ENCODE measurements at places on chromosomes 12 and 14.

DNA sequence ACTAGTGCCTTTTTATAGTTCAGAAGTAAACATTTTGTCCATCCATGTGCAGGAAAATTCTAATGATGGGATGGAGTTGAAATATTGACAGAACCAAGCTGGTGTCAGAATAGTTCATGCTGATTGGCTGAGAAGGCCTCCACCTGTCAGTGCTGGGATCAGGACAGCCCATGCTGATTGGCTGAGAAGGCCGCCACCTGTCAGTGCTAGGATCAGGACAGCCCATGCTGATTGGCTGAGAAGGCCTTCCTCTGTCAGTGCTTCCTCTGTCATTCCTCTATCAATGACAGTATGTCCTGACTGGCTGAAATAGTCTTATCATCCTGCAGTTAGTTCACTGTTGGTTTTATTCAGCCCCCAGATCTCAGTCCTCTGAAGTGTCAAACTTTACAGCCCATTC lies 95.7 kb downstream of the PPP2R5C start:
- no peak for DNase-seq

GRCh38 chr12:52280796-52281560 lies 6.5 kb downstream of the KRT86 start:
- DNase-seq: no peak

DNA sequence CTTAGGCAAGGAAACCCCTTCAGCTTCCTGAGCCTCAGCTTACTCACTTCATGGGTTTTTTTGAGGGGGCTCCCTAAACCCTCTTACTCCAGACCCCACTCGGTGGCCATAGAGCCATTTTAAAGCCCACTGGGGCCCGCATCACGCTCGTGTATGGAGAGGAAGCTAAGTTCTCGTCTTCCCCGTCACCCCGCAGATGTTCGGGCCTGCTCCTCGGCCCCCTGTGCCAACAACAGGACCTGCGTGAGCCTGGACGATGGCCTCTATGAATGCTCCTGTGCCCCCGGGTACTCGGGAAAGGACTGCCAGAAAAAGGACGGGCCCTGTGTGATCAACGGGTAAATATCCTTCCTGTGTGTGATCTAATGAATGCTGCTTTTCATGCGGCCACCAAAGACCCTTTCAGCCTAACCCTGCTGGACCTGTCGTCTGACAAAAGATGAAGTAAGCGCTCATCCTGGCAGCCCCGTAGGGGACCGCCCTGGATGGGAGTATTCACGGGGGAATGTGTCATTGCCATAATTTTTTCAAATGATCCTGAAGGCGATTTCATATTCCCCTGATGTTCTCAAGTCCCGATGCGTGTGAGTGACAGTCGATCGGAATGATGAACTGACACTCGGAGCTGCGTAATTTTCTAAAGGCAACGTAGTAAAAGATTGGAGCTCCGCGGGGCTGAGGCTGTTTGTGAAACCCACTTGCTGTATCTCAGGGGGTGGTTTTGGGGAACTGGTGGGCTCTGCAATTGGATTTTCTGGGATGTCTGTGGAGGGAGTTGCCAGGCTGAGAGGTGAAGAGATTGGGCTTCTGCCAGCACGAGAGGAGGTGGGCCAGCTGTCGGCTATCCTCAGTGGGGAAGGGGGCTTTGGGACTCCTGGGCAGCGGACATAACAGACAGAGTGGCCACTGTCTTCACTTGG lies 5.4 kb downstream of the DLK1 start:
- no peak for DNase-seq

GRCh38 chr14:95233702-95234241 lies 76.4 kb upstream of the DICER1 start:
- DNase-seq: no peak

GRCh38 chr12:109719123-109720022 lies 5.7 kb downstream of the FAM222A start:
- DNase-seq: no peak

DNA sequence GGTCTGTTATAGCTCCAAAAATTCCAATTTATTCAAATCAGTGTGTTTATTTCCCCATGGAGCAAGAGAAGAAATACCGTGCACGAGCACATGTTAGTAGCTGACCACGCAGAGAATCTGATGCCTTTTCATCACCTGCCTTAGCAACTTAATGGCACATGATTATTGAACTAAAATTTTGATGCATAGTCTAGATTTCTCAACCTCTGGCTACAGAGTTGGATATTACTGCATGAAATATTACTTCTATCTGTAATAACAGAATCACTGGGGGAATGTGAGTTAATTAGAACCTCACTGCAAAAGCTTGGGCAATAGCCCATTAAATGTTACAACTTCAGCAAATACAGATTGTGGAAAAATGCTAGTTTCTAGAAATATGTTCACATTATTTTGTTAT lies 335.8 kb downstream of the FLRT2 start:
- DNase-seq: no peak

DNA sequence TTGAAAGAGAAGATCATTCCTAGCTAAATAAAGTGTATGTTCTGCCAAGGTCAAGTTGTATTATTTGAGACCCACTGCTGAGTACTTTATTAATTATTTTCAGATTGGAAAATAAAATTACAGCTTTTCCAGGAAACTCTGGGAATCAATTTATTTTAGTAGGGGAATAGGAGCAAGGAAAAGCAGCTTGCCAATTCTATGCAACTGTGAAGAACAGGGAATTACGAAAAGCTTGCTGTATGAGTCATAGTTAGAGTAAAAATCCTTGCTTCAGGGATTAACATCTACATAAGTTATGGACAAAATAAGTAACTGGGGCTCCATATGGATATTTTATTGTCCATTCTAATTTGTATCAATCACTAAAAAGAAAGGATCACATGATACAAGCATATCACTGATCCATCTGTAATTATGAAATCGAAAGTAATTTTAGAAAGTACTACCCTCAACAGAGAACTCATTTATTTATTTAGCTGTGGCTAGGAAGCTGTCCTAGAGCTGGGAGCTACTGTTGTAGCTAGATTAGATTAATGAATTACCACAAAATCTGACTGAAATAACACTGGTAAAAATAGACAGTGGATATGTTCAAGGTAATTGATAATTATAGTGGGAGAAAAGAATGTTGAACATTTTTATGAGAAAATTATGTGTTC lies 303.5 kb upstream of the NPAS3 start:
- peak; percentile 77 for DNase-seq

DNA sequence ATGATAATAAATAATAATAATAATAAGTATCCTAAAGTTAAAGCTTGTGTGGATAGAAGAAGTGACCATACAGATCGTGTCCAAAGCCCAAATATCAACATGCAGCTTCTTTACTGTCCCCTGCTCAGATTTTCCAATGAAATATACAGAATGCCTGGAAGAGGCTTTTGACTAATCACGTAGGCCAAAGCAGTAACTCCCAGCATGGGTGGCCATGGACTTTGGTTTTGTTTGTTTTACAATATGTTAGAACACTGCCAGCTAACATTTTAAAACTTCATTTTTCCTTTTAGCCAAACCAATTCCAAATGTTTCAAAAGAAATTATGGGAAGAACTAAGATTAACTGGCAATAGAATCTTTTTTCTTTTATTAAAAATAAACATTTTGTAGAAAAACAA lies 400.0 kb upstream of the FLRT2 start:
- no peak for DNase-seq

GRCh38 chr14:56098021-56098420 lies 20.2 kb upstream of the PELI2 start:
- DNase-seq: no peak

DNA sequence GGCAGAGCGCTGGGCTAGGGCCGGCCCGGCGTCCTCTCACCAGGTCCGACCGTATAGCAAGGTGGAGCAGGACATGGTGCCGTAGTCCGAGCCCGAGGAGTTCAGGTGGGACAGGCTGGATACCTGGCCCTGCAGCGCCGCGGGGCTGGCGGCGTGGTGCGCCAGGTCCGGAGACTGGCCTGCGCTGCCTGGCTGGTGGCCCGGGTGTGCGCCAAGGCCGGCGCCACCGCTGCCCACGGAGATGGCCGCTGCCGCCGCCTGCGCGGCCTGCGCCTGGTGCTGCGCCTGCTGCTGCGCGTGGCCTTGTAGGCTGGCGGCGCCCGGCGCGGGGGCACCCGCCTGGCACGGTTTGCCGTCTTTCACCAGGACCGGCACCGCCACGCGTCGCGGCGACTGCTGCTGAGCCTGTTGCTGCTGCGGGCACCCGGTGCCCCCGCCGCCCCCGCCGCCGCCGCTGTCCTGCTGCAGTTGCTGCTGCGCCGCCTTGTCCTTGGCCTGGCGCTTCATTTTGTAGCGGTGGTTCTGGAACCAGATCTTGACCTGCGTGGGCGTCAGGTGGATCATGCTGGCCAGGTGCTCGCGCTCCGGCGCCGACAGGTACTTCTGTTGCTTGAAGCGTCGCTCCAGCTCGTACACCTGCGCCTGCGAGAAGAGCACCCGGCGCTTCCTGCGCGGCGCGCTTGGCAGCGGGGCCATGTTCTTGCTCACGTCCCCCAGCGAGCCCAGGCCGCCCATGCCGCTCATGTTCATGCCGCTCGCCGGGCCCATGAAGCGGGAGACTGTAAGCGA lies 2.6 kb downstream of the NKX2-1 start:
- DNase-seq: no peak

- no peak for DNase-seq
These were observed 285.9 kb upstream of the TMPO start for GRCh38 chr12:98229540-98229924.

- no peak for DNase-seq
These were observed 12.6 kb upstream of the DENND5B start for GRCh38 chr12:31603546-31604009.

DNA sequence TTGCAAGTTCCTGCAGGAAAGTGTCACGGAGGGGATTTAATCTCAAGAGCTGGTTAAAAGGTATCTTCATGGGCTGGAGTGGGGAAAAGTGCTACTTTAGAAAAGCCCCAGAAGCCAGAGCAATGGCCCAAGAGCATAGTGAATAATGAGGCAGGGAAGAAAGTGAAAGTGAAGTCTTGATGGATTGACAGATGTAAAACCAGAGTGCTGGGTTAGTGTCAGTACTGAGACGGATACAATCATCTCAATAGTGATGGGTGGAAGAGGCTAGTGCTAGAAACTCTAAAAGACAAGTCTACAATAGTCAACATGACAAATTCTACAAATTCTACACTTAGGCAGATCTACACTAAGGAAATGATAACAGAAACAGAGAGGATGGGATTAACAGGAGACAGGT lies 68.1 kb downstream of the CIT start:
- DNase-seq: no peak

GRCh38 chr12:45205165-45205825 lies 10.6 kb upstream of the ANO6 start:
- DNase-seq: no peak

GRCh38 chr12:27576667-27577347 lies 52.8 kb downstream of the PPFIBP1 start:
- no peak for DNase-seq

GRCh38 chr12:49885118-49885517 lies 18.6 kb downstream of the FAIM2 start:
- DNase-seq: no peak

GRCh38 chr12:120651821-120652220 lies 11.4 kb downstream of the CABP1 start:
- DNase-seq: no peak

DNA sequence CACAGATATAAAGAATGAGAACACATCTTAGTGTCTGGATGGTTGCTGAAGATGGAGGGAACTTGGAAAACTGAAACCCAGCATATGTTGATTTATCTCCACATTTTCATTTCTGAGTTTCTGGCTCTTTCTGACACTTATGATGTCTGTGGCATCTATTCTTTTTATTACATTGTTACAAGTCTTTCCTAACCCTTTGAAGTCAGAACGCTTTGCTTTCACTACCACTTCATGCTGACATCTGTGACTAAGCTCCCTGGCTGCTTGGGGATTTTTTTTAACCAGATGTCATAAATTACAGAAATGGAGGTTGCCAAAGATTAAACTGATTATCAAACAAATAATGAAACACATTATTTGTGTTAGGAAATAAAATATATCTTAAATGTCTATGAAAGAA lies 188.7 kb downstream of the KITLG start:
- no peak for DNase-seq

DNA sequence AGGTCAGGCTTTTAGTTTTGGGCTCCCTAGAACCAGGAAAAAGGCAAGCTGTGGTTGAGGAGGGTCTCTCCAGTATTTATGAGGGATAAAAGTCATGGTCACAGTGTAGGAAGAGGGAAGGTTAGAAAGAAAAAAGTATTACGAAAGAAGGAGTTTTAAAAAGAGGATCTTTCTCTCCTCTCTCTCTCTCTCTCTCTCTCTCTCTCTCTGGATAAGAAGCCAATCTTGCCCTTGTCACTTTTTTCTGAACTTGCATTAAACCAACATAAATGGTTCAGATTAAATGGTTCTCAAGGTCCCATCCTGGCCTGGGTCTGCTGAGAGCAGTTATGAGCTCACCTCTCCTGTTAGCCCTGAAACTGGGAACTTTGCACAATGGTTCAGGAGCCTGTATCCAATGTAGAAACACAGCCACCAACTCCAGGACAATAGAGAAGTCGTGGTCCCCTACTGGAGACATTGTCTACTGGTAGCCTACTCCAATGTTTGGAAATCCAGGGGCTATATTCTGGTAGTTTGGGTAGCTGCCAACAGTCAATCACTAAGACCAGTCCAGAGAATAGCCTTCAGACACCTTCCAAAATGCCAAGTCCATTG lies 131.9 kb downstream of the DAD1 start:
- DNase-seq: no peak

GRCh38 chr14:87000081-87000480 lies 992.9 kb downstream of the GALC start:
- DNase-seq: no peak

DNA sequence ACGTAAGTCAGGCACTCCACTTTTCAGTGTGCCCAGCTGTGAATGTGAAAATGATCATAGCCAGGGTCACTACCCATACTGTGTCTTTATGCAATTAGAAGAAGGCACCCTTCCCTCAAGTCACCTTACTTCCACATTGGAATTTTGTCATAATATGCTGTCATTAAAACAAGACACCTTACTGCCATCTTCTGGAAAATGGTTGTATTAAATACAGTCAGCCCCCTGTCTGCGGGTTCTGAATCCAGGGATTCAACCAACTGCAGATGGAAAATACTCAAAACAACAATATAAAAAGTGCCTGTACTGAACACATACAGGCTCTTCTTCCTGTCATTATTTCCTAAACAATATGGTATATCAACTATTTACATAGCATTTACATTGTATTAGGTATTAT lies 70.2 kb upstream of the TBX5 start:
- DNase-seq: peak; percentile 26

- DNase-seq: no peak
These were observed 1526.6 kb upstream of the FLRT2 start for GRCh38 chr14:84003346-84003745.

DNA sequence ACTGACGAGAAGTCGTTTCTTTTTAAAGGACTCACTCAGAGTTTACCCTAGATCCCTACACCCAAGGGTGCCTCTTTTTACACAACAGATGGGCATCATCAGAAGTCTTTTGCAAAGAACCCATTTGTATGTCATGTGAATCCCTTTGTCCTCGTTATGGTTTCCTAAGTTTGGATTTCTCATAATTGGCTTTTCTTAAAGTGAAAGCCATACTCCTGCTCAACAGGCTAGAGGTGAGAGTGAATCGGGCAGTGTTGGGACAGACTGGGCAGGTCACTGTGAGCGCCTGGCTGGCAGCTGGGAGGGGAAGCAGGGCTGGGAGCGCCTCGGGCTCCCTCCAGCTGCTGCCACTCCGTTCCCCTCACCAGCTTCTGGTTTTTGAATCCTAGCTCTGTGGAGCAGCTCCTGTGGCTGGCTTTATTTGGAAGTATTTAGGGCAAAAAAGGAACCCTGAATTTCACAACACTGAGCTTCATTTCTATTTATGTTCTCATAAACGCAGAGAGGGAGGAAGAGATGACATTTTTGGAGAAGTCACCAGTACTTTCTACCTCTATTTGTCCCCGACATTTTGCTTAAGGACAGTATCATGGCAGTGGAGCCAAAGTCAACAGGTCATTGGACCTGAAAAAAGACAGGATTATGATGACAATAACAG lies 63.8 kb upstream of the ACTN1 start:
- DNase-seq: no peak

Measured in forelimb muscle (tissue), 1 donor.